ENCODE measurements at places on chromosomes 12 and 14.

DNA sequence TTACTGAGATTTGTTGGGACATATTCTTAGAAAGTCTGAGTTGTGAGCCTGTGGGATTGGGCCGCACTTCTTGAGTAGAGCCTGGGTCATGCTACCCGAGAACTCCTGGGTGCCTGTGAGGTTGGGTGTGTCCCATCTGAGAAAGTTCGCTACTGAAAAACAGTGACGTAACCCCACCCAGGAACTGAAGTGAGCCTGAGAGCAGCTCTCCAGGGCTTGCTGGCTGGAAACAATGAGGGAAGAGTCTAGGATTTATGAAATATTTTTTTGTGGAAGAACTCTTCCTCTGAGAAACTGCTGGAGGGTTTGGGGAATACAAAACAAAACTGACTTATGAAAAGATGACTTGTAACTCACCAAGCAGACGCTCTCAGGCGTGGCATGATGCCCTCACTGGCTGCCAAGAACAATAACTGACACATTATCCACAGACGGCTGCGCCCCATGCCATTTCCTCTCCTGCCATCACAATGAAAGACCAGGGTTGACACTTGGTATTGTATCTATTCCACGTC, 69.2 kb downstream of the RASSF3 start:
- no peak for DNase-seq

DNA sequence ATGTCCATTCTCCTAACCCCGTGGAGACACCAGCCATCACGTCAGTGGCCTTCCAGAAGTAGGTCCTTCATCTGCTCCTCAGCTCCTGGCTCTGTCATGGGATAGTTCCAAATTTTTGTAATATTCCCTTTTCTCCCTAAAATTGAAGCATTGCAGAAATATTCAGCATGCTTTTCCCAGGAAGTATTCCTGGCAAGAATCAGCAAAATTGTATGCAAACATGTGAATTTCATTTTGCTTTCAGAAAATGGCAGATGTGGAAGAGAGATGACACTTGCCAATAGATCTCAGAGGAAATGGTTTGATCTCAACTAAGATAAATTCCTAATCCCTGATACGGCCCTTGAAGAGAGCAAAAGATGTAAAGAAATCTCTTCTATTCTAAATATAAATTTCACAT, 298.9 kb downstream of the ITPR2 start:
- DNase-seq, result no peak

DNA sequence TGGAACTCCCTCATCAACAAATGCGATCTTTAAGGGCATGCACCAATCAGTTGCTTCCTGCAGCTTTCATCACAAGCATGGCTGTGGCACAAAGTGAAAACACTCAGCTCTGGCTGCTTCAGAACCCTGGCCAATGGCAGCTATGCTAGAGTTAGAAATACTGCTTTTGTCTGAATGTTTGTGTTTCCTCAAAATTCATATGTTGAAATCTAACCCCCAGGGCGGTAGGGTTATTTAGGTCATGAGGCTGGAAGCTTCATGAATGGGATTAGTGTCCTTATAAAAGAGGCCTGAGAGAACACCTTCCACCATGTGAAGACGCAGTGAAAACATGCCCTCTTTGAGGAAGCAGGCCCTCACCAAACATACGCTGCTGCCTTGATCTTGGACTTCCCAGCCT, 453.9 kb downstream of the SNAPC1 start:
- no peak for DNase-seq

DNA sequence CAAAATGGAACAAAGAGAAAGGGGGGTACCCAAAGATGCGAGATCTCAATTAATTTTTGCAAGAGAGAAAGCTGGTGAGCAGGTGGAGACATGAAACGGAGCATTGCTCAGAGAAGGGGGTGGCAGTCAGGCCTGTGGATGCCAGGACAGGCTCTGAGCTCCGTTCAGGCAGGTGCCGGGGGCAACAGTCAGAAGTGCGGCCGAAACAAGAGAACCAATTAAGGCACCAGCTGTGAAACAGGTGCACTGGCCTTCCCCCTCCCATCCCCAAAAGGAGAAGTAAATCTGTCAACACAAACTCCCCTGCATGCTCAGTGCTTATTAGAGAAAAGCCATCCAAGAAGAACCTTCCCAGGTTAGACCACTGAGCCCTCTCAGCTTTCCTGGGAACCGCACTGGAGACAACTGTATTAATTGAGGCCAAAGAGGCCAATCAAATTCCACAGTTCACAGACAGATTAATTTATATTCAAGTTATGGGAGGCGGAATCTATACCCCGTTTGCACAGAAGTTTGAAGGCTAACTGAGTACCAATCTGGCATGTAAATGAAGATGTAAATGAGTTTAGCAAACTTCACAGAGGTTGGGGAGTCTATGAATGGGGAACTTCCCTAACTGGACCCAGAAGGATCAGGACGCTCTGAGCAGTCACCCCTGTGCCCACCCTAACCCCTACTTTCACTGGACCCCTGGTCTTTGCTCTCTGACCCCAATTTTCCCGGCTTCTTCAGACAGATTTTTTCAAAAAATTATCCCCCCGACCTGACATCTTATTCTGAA, 20.9 kb downstream of the OAS2 start:
- DNase-seq, result no peak

- no peak for DNase-seq
Measured at GRCh38 chr12:47026291-47026690, 53.1 kb upstream of the PCED1B start.

GRCh38 chr12:120093336-120093591, 23.3 kb downstream of the RAB35 start:
- DNase-seq, result no peak

GRCh38 chr14:58866391-58866790, 228.6 kb downstream of the DACT1 start:
- no peak for DNase-seq

DNA sequence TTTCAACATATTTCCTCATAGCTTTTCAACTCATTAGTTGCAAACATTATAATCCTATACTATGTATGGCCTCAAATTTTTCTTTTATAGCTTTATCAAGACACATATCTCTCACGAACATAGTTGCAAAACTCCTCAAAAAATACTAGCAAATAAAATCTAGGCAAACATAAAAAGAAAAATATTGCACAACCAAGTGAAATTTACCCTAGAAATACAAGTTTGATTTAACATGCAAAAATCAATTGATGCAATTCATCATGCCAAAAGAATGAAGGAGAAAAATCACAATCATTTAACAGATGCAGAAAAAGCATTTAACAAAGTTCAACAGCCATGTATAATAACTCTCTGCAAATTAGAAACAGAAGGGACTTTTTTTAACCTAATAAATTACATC, 33.3 kb upstream of the KCNH5 start:
- no peak for DNase-seq

- DNase-seq, result no peak
Measured at GRCh38 chr12:108423486-108423885, 84.4 kb upstream of the CMKLR1 start.

GRCh38 chr14:88552876-88553275, 1.9 kb downstream of the PTPN21 start:
- DNase-seq, result no peak
